ENCODE measurements at places on chromosomes 16 and 17.

- no peak for DNase-seq
Observed at GRCh38 chr16:70803319-70803718, 2.4 kb upstream of the VAC14 start.

DNA sequence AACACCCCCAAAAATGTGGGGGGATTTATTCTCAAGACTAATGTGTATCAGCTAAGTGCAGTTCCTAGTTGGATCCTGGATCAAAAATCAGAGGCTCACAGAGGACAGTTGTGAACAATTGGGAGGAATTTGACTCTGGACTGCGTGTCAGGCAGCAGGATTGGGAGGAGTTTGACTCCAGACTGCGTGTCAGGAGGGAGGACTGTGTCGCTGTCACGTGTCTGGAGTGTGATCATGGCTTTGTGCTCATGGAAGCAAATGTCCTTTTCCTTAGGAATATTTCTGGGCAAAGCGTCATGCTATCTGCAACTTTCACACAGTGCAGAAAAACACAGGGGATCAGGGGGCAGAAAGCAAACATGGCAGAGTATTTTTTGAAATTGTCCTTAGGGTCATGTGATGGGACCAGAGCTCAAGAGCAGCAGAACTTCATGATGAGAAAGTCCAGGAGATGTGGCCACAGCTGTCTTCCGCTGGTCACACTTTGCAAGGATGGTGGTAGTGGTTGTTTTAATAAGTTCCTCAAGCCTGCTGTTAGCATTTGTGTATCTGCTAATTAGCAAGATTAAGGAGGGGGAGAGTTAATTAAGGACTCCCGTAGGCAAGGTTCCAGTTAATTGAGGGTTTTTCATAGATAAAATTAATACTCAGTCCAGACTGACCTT lies 122.0 kb upstream of the CHMP6 start:
- no peak for DNase-seq

GRCh38 chr17:63950940-63951907 lies 19.1 kb upstream of the CD79B start:
- peak; percentile 17 for DNase-seq

DNA sequence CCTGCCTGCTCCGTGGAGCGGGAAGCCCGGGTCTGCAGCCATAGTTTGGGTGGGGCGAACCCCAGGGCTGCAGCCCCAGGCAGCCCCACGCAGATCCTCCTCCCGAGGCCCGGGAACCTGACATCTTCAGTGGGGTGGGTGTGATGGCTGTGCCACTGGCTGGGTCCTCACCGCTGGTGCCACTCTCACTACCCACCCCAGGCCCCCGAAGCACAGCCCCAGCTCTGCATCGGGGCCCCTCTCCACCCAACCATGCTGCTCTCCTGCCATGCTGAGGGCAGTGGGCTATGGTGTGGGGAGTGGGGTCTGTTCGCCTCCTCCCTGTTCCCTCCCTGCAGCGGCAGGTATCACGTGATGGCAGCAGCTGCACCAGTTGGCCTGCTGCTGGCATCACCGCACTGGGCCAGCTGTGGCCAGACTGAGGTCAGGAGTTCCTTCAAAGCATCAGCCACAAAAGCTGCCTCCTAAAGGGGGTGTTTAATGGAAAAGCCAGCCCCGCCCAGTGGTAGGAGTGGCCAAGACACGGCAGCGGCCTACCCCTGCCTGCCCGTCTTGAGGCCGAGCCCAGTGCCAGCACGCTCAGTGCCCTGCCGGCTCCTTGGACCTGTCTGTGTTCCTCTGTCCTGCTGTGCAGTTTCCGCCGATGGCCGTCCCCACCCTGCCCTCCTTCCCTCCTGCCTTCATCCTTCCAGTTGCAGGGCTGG lies 10.8 kb downstream of the KCTD5 start:
- DNase-seq = no peak

DNA sequence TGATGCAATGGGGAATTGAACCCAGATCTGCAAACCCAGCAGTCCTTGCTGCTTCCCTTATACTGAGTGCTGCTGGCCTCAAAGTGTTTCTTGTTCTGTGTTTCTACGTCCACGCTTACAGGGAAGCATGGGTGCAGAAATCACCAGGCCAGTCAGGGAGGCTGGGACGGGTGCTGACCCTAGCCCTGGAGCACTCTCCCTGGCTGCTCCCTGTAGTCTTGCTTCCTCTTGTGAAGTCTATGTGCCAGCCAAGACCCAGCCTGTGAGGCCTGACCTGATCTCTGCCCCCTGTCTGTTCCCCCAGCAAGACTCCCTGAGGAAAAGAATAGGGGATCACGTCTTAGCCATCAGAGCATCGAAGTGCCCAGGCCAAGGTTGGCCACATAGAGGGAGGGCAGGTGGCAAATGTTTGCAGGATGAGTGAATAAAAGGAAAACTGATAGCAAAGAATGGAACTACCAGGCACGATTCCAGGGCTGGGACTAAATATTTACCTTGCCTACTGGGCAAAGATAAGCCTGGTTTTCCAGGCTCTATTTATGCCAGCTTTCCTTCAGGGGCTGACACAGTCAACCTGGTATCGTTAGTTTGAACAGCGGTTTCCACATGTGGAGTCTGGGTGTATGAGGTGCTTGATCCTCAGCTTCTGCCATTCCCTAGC lies 41.2 kb upstream of the RHOT1 start:
- DNase-seq = no peak

DNA sequence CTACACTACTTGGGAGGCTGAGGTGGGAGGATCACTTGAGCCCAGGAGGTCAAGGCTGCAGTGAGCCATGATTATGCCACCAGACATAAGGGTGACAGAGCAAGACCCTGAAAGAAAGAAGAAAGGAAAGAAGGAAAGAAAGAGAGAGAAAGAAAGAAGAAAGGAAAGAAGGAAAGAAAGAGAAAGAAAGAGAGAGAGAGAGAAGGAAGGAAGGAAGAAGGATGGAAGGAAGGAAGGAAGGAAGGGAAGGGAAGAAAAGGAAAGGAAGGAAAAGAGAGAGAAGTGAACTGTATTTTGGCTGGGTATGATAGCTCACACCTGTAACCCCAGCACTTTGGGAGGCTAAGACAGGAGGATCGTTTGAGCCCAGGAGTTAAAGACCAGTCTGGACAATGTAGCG lies 24.3 kb upstream of the PYY start:
- DNase-seq = no peak

Measured in stimulated activated naive CD4-positive, alpha-beta T cell treated with Interleukin-2 at 50 U/mL for 16 hours (primary cell).